ENCODE measurements at places on chromosomes 16 and 17.

- no peak for DNase-seq
Measured at GRCh38 chr17:56142781-56143180, 10.5 kb upstream of the ANKFN1 start.

DNA sequence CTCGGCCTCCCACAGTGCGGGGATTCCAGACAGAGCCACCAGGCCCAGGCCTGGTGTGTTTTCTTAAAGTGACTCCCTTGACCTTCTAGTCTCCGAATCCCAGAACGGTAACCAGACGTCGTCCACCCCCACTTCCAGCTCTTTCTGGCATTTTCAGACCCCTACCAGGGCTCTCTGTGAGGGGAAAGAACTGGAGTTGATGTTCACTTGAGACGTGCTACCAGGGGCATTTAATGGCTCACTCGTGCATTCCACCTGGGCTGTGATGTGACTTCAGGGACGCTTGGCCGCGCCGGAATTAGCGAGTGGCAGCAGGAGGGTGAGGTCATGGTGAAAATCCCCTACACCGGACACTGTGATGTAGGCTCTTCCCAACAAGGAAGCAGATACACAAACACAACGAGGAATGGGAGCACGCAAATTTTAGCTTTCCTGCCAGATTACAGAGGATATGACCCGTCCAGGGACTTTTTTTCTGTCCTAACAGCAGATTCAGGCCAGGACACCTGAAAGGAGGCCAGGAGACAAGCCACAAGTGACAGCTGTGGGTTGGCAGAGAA, 1.1 kb upstream of the GNA13 start:
- DNase-seq = no peak

GRCh38 chr17:3974138-3974687, 10.0 kb upstream of the ATP2A3 start:
- no peak for DNase-seq

- DNase-seq = no peak
Measured at GRCh38 chr17:57138956-57139576, 54.0 kb downstream of the AKAP1 start.

GRCh38 chr16:55016515-55016914, 85.8 kb downstream of the IRX5 start:
- no peak for DNase-seq

DNA sequence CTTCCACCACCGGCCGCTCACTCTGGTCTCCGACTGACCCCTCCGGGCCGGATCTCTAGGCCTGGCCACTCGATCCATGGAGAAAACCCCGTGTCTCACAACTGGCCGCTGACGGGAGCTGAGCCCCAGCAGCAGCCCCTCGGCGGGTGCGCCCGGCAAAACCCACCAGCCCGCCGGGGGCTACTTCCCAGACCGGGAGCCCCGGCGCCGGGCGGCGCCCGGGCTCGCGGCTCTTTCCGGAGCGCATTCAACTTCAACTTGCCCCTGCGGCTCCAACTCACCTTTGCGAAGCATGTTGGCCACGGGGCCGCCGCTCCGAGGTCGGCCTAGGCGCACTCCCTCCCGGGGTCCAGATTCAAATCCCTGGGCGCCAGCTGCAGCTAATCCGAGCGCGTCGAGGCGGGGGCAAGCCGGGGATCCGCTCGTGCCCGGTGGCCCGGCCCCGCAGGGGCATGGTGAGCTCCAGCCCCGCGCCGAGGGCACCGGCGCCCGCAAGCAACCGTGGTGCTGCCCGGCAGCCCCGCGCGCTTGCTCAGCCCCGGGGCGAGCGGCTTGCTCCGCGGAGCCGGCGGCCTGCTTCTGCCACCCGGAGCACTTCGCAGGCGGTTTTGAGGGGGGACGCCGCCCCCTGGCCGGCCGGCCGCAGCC, 438 bp downstream of the RTN4RL1 start:
- DNase-seq = no peak

GRCh38 chr16:82138478-82139285, 31.3 kb downstream of the MPHOSPH6 start:
- no peak for DNase-seq

GRCh38 chr17:3771140-3771539, 29.8 kb downstream of the ITGAE start:
- no peak for DNase-seq

GRCh38 chr17:74961657-74962350, 10.8 kb downstream of the HID1 start:
- DNase-seq = peak; percentile 87

- DNase-seq = no peak
Measured at GRCh38 chr16:70158261-70158939, 15.2 kb upstream of the CLEC18C start.

GRCh38 chr17:56111706-56112485, 41.4 kb upstream of the ANKFN1 start:
- DNase-seq = no peak

DNA sequence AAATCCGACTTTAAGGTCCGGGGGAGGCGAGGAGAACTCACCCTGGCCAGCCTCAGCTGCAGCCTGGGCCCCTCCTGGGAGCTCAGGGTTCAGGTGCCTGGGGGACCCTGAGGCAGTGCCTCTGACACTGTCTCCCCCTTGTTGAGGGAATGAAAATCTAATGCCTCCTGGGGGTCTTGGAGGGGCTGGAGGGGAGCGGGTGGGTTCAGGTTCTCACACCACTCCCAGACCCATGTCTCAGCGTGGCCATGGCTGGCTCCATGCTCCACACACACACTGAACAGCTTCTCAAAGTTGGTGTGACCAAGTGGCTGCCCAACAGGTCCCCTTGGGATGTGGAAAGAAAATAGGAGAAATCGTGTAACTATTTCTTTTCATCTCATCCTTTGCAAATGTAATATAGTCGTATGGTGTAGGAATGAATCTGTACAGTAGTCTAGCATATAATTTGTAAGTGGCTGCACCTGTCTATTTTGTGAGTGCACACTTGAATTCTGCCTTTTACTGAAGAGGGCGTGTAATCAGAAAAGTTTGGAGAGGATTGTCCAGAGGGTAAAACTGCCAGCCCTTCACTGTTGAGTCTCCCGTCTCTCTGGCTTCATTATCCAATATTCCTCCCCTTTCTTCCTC, 788 bp upstream of the PRCD start:
- no peak for DNase-seq

DNA sequence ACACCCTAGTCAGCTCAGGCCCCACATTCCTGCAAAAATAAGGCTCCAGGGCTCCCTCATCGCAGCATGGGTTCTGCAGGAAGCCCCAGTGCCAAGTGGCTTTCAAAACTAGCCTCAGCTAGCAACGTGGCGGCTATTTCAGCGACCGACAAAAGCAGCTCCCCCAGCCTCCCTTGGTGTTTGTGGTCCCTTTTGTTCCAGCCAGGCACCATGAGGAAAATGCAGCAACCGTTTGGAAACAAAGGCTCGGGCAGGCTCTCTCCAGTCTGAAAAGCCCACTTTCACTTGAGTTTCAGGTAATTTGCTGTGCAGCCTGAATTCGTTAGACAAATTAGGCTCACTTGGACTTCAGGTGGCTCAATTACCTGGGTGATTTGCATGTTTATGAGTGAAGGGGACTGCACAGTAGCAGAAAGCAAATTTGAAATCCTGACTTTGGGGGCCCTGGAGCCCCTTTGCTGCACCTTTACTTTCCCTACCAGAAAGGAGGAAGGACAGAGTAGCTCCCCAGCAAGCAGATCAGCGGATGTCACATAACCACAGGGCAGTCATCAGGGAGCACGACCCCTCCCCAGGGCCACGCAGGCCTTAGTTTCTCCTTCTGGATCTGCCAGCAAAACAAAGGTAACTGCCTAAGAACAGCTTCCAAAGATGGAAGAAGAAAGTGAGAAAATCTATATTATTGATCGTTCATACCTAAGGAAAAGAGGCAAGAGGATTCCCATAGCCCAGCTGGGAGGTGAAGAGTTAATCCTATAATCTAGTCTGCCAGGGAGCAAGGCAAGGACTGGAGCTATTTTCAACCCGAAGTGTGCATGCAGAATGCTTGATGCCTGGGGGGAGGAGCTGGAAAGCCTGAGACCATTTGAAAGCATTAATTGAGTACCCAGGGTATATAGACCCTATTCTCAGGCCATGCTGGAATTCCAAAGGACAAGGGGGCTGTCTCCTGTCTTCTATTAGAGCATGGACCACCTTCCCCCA, 143.1 kb upstream of the SDK2 start:
- no peak for DNase-seq

GRCh38 chr17:67150826-67151225, 94.2 kb downstream of the HELZ start:
- no peak for DNase-seq

DNA sequence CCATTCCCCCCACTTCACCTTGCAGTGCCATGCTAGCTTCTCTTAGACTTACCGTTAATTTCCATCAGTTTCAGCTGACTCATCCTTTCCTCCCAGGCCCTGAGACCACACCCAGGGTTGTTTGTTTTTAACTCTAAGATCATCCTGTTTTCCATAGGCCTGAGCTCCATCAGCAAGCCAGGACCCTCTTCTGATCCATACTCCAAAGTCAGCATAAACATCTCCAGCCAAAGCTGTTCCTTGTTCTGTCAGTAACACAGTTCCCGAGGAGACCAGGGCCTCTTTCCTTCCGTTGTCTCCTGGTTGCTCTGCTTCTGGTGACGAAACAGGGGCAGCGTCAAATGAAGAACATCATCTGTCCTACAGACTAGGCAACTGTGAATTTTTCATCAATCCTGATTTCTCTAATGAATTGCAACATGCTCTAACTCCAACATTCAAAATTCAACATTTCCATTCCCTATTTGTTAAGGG, 83.8 kb upstream of the HNF1B start:
- no peak for DNase-seq

DNA sequence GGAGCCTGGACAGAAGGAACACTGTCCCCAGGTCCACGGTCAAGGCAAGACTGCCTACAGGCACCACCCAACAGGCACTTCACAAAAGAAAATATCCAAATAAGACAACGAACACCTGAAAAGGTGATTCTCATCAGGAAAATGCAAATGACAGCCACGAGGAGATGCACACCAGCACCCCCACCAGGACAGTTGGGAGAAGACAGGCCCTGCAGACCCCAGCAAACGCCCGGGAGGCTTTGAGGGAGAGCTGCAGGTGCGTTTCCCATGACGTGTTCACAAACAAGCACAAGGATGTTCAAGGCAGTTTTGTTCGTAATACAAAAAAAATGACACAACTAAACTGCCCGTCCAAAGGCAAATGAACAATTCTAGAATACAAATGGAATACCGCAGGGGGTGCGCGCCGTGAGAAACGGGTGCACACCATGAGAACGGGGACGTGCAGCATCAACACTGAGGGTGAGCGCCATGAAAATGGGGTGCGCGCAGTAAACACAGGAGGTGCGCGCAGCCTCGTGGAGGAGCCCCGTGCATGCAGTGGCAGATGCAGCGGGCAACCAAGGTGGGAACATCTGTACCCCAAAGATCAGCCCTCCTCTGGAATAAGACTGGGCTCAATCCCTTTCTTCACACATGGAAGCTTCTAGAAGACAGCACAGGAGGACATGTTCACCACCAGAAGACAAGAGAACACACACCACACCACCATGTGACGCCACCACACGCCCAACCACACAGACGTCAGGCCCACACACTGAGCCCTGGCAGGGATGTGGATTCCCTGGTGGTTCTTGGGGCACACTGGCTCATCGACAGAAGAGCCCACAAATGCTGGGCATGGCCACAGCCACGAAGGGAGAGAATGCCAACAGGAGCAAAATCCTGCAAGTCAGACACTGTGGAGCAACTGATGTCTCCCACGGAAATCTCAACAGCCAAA, 91.2 kb downstream of the ZNF778 start:
- DNase-seq = no peak

GRCh38 chr17:39716879-39717536, 13.3 kb downstream of the MIEN1 start:
- no peak for DNase-seq

GRCh38 chr16:67155295-67156142, 4.2 kb downstream of the TRADD start:
- peak; percentile 85 for DNase-seq

- DNase-seq = no peak
Measured at GRCh38 chr17:16437083-16437482, 21.7 kb downstream of the TRPV2 start.

Data from HAP-1 (cell line).